ENCODE measurements at places on chromosomes 6 and 20.

GRCh38 chr6:116463301-116463700 is 2.1 kb downstream of the CALHM6 start:
- DNase-seq: no peak

- DNase-seq: no peak
These were observed 156.5 kb downstream of the ANKRD60 start for GRCh38 chr20:58071991-58072390.

GRCh38 chr20:23691675-23692074 is 2.8 kb upstream of the CST4 start:
- DNase-seq: no peak

GRCh38 chr6:16273256-16273655 is 34.9 kb downstream of the GMPR start:
- DNase-seq: no peak

GRCh38 chr6:72580281-72580940 is 41.5 kb upstream of the KCNQ5 start:
- no peak for DNase-seq

DNA sequence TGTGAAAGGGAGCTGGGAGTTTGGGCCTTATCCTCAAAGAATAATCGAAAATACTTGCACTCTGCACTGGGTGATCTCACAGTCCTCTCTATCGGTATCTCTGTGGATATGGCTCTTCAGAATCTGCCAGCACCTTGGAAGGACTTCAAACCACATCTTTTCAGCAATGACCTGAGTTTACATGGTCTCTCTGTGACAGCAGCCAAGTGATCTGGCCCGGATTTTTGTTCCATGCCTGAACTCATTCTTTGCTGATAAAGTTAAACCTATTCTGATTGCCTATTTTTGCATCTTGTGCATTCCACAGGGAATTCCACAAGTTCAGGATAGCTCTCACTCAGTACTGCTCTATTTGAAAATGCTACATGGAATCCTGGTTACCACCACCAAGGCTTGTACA is 98.9 kb downstream of the HDGFL1 start:
- DNase-seq: no peak

DNA sequence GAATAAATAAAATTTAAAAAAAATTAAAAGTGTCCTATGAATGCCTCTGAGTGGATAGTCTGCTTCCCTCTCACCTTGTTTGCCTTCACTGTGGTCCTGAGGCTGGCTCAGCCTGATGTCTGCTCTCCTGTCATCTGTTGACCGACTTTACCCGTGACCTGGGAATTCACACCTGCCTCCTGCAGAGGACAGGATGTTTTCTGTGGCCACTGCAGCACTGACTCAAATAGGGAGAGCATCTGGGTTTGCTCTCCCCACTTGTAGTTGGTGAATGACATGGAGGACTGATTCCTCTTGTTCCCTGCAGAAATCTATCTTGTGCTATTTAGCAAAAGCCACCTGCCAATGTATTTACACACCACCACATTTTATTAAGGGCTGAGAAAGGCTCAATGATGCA is 52.4 kb upstream of the ERVFRD-1 start:
- DNase-seq: no peak

GRCh38 chr6:56238352-56238751 is 9.0 kb downstream of the COL21A1 start:
- DNase-seq: no peak

- no peak for DNase-seq
These were observed 20.8 kb upstream of the MLN start for GRCh38 chr6:33824461-33825154.

DNA sequence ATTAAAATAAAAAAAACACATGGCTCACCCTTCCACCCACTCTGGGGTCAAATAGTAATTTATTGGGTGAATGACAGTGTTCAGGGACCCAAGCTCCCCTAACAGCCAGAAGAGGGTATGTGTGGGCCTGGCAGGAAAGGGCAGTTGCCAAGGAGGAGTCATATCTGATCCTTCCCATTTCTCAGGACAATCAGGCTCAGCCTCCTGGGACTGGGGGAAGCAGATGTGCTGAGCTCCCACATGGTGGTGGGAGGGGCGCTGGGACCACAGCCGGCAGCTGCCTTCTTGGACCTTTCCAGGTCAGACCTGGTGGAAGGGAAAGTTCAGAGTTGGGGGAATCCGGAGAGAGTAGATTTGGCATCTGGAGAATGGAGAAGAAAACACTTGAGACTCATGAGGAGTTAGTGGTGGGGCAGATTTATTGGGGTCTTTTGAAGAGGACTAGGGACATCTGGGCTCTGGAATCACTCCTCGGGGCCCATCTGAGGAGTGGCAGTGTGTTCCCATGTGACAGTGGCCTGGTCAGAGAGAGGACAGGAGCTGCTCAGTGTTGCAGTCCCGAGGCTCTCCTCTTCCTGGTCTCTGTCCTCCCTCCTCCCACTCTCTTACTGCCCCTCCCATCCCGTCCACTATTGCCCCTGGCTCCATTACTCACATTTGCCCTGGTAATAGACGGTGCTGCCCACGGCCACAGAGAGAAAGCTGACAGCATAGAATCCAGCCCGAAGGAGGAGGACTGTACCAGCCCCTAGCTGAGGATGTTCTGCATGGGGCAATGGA is 3.0 kb downstream of the LST1 start:
- DNase-seq: no peak

DNA sequence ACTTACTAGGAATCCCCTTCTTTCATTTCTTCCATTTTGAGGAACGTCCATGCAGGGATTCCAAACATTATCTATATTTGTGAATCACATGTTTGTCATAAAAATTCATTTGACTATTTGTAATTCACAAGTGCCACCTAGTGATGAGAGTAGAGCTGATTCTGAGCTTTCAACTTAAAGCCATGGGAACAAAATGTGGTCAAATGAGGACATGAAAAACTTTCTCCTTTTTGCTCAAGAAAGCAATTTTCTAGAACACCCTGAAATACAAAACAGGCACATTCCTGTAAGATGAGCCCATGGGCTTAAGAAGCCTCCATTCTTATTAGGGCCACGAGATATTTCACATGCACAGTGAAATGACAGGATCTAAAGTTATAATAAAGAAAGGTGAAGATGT is 12.3 kb downstream of the MAP3K7 start:
- DNase-seq: no peak

DNA sequence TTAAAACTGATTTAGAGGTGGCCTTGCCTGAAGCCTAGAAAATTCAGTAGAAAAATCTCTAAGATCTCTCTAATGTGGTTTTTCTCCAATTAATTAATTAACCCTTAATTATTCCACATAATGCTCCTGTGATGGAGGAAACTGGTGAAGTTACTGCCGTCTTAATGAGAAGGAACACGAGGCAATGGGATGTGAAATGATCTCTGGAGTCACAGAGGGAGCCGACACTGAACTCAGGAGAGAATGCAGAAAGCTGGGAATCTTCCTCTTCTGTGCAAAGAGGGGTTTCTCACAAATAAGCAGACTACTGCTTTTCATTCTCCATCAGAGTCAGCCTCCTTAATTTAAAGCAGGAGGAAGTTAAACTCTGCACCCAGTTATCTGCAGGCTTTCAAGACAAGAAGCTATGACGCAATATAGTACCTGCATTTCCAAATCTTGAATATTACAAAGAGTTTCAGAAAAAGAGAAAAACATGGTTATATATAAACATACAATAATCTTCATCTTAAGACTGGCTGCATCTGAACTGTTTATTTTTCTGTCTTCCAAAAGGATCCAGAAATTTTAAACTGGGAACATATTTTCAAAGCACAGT is 18.1 kb upstream of the SNRPB2 start:
- DNase-seq: no peak

- DNase-seq: no peak
These were observed 659.2 kb downstream of the PRKN start for GRCh38 chr6:162068340-162068739.

GRCh38 chr20:53917145-53918019 is 153.0 kb downstream of the BCAS1 start:
- DNase-seq: peak; percentile 52

- DNase-seq: no peak
These were observed 57.1 kb upstream of the NNAT start for GRCh38 chr20:37463726-37464494.

DNA sequence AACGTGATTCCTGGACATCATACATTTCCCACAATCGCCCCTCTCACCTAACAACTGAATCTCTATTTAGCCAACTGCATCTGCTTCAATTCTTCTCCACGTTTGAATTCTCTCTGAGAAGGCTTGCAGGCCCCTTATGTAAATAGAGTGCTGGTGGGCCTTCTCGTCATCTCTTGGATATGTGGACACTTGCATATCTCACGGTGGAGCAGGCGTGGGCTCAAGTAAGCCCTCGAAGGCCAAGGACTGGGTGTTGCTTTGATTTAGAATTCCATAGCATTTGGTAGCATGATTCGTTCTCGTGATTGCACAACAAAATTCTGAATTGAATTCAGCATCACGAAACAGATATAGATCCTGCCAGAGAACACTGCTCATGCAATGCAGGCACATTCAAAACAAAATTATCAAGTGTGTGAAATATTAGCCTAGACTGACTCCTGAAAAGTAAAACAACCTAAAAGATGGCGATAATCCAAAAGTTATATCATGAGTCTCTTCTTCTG is 613.6 kb downstream of the TFAP2A start:
- DNase-seq: no peak

DNA sequence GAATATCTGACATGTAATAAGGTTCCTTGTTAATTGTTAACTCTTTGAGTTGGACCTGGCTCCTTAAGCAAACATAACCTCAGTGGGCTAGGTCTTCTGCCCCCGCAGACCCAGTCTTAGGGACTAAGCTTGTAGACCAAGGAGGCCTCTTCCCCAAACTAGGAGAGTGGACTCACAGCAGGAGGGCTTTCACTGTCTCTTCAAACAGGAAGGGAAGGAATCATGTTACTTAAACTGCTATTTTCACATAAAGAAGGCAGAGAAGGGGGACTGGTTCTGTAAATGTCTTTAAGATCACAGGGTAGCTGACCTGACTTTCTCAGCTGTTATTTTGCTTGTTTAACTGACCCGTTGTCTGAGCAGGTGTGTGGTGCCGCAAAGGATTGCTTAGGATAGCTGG is 34.9 kb upstream of the PRDM1 start:
- no peak for DNase-seq

GRCh38 chr20:35088231-35089145 is 4.1 kb downstream of the TRPC4AP start:
- DNase-seq: no peak

- no peak for DNase-seq
These were observed 309.8 kb downstream of the GRIK2 start for GRCh38 chr6:101703311-101703710.

DNA sequence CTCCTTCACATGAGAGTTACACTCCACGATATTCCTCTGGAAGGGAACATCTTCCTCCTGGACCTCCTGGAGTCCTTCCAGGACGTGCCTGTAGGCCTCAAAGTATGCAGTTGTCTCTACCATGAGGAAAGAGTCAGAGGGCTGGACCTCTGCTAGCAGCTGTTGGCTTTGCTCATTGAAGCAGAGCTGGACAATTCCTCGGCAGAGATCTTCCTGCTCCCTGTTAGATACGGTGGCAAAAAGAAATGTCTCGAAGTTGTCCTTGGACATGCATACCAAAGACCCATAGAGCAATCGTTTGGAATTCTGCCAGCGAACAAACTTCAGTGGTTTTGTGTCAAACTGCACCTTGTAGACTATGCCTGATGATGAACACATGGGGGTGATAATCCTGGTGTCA is 7.7 kb downstream of the ZNFX1 start:
- DNase-seq: no peak

- DNase-seq: no peak
These were observed 4.6 kb upstream of the SOX18 start for GRCh38 chr20:64053841-64054661.

DNA sequence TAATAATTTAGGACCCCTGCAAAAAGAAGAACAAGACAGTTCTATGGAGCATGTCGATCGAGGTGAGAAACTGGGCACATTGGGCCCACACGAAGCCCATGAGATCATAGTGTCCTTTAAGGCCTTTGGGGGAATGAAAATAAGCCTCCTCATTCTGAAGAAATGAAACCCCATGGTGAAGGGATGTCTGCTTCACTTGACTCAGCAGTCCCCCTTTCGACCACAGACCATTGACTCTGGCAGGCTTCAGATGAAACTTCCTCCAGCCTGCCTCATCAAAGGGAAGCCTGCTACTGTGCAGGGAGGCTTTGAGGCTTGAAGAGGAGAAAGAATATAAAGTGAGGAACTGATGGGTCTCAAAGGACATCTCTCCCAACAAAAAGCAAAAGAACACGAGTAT is 144.2 kb upstream of the FBXL4 start:
- no peak for DNase-seq

DNA sequence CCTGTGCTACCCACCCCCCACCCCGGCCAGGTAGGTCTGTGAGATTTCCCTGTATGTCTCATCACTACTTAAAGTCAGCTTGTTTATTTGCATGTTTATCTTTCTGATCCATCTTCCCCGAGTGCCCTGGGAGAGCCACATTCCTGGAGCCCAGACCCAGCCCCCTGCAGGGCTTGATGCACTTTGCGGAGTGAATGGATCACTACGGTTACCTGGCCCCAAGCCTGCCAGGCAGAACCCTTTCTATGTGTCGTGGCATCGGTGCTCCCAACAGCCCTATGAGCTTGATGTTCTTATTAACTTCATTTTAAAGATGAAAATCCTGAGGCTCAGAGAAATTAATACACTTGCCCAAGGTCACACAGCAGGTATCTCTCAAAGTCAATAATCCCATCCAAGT is 13.6 kb upstream of the SLCO4A1 start:
- DNase-seq: no peak

GRCh38 chr20:22805219-22805618 is 220.8 kb upstream of the FOXA2 start:
- DNase-seq: no peak

DNA sequence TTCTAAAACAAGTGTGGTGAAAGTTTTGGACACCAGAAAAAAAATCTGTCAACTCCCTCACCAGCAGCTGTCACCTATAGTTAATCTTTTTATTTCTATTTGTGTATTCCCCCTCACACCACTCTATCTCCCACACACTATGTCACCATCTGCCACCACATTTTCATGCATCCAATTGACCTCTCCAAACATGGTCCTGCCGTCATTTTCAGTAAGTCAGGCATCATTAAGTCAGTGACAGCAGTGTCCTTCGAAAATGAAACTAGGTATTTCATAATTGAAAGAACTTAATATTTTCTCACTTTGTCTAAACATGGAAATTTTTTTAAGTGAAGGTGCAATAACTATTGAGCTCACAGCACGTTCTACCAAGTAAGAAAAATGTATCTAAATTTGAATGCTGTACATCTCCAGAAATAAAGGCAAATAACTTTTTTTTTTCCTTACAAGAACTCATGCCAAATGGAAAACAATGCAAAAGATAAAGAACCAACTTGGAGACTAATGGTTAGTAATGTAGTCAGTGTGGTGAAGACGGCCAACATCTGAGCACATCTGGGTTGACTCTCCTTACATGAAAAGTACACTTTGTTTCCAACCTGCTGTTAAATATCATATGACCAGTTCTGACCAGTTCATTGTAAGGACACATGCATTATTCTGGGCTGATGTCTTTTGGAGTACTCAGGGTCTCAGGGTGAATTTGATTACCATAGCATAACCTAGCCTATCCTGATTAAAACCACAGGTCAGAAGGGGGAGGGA is 623.3 kb upstream of the MANEA start:
- DNase-seq: no peak

- DNase-seq: no peak
These were observed 40.4 kb upstream of the TBC1D7 start for GRCh38 chr6:13368731-13369115.

- DNase-seq: no peak
These were observed 621.6 kb downstream of the KIF16B start for GRCh38 chr20:15951658-15952057.

- no peak for DNase-seq
These were observed 22.4 kb downstream of the JAG1 start for GRCh38 chr20:10651227-10651990.

GRCh38 chr6:13384506-13384905 is 56.2 kb upstream of the TBC1D7 start:
- DNase-seq: no peak

Data from gastrocnemius medialis (tissue), 4 donors.